A549 treated with DMSO at 1 μM for 4 hours (cell line): ENCODE measurements at places on chromosomes 1 and 21. TPM values are rescaled to one million over a fixed set of nuclear protein-coding genes. Genes with fewer than 3 reads are reported as not detected.

The FCRL1 gene
- total RNA-seq, result not detected in 5 replicates

The C1orf210 gene
- not detected in 5 replicates for total RNA-seq

The TPTE gene
- not detected in 5 replicates for total RNA-seq

The MTARC1 gene
- total RNA-seq, result 8.3 to 12.0 TPM (median 9.9 TPM) in 5 replicates

The BTBD8 gene
- total RNA-seq, result 0.55 to 1.5 TPM (median 0.71 TPM) in 5 replicates

The CPT2 gene
- total RNA-seq, result 8.2 to 10.2 TPM (median 8.8 TPM) in 5 replicates

The LCE2A gene
- not detected in 5 replicates for total RNA-seq

The FAM110D gene
- 0.03 to 0.07 TPM (median 0.04 TPM) in 3 of 5 replicates, not detected in the others for total RNA-seq

The GBP2 gene
- total RNA-seq, result 0.61 to 1.1 TPM (median 1.0 TPM) in 5 replicates
